Fibroblast of the conjunctiva (primary cell): ENCODE measurements at places on chromosomes 13 and 19.

- no peak for DNase-seq
Observed at GRCh38 chr19:15640294-15640903, at the start of gene CYP4F3. CYP4F3 (plus strand) TSS chr19:15640897; CDS start chr19:15641416, 519 bp downstream.

- DNase-seq: no peak
Observed at GRCh38 chr13:100148422-100148821, 59.5 kb downstream of the PCCA start.

DNA sequence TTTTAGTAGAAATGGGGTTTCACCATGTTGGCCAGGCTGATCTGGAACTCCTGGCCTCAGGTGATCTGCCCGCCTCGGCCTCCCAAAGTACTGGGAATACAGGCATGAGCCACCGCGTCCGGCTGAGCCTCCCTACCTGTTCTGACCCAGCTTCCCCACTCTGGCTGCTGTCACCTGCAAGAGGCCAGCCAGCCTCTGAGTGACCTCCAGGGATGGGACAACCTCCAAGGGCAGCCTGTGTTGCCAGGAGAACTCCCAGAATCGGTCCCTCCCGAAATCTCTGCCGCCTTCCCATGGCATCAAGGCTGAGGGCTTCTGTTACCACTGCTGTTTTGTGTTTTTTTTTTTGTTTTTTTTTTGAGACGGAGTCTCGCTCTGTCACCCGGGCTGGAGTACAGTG lies 11.3 kb downstream of the CERS4 start:
- DNase-seq: no peak

DNA sequence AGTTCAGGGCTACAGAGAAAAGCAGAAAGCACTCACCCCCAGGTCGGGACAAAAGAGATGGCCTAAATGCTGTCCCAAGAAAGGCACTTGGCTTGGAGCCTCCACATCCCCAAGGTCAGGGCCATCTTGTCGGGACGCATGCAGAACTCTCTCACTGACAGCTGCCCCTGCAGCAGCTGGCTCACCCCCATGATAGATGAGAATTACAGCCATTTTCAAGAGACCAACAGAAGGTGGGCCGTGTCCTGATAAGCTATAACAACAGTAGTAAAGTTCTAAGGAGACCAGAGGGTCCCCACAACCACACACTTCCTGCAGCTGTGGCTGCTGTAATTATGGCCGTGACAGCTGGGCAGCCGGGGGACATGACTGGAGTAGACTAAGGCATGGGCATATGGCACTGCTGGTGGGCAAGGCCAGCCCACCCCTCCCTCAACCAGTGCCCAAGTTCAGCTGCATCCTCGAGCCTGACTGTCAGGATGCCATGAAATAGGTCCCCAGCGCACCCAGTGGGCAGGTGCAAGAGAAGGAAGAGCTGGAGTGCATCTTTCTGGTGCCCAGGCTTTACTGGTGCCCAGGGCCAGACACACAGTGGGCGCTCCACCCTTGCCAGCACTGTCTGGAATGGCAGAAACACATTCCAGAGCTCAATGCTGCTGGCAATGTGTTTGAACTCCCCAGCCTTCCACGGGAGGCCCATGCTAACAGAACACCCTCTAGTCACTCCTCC lies 436.7 kb upstream of the ZNF507 start:
- no peak for DNase-seq

GRCh38 chr13:71922194-71922593 lies 55.2 kb upstream of the DACH1 start:
- DNase-seq: peak; percentile 21

- DNase-seq: no peak
Observed at GRCh38 chr13:113129921-113130750, 7.5 kb downstream of the F10 start.

- no peak for DNase-seq
Observed at GRCh38 chr13:50015258-50015657, at the start of gene KCNRG. KCNRG (plus strand) TSS chr13:50015444; CDS start chr13:50015494, 50 bp downstream.

- no peak for DNase-seq
Observed at GRCh38 chr13:21240586-21240985, 64.1 kb downstream of the MRPL57 start.

GRCh38 chr19:24074720-24075454 lies 12.1 kb upstream of the ZNF254 start:
- no peak for DNase-seq

GRCh38 chr19:29528350-29528945 lies 2.7 kb downstream of the VSTM2B start:
- DNase-seq: peak; percentile 32

- peak; percentile 6 for DNase-seq
Observed at GRCh38 chr13:30002577-30002976, 152.2 kb upstream of the UBL3 start.

- DNase-seq: no peak
Observed at GRCh38 chr13:51981355-51981754, 29.9 kb downstream of the ATP7B start.

DNA sequence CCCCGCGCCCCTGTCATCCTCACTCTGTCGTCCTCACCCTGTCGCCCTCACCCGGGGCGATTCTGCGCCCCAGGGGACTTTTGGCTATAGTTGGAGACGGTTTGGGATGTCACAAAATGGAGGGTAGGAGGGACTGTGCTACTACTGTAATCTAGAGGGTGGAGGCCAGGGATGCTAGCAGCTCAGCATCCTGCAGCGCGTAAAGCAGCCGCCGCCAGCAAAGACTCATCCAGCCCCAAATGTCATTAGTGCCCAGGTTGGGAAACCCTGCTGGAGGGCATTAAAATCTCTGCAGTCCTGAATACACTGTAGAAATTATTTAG lies 362 bp downstream of the ZNF557 start:
- no peak for DNase-seq

DNA sequence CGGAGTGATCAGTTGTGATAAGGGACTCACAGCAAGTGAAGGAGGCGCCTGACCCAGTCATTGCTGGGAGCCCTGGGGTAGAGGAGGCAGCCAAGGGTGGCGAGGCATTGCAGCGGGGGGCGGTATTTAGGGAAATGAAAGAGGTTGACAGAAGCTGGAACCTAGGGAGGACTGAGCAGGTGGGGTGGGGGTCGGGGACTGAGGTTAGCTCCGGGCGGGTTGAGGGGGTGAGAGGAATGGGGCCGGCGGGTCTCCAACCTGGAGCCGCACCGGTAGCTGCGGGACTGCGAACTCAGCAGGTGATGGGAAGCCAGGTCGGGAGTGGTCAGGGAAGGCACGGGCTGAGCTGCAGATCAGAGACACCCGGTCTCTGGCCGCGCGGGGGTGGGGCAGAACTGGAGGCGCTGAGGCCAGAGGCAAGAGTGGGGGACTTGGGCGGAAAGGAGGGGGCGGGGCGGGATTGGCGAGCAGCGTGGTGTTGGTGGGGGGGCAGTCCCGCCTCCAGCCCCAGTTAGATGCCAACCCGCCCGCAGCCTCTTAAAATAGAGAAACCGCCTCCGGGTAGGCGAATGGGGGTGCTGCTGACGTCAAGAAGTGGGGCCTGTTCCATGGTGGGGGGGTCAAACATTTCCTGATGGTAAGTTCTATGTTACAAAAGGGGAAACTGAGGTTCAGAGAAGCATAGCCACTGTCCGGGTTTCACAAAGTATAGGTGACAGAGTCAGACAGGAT lies 1.5 kb downstream of the MAST3 start:
- DNase-seq: no peak

- DNase-seq: no peak
Observed at GRCh38 chr13:110576736-110577476, 15.4 kb upstream of the RAB20 start.

DNA sequence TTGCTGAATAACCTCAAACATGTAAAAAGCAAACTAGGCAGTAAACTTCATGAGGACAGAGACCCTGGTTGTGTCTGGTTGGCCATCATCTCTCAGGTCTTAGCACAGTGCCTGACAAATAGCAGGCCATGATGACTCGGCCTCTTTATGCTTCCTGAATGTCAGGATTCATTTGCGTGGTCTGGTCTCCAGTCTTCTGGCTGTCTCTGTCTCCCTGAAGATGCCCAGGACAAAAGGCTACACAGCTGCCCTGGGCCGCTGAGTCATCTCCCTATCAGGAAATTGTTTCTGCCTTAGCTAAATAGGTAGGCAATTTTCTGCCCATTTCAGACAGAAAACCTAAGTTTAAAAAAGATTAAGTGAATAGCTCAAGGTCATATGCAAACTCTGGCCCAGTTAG lies 84.1 kb upstream of the FNDC3A start:
- DNase-seq: no peak

- no peak for DNase-seq
Observed at GRCh38 chr19:11400798-11401197, 16.7 kb upstream of the EPOR start.

DNA sequence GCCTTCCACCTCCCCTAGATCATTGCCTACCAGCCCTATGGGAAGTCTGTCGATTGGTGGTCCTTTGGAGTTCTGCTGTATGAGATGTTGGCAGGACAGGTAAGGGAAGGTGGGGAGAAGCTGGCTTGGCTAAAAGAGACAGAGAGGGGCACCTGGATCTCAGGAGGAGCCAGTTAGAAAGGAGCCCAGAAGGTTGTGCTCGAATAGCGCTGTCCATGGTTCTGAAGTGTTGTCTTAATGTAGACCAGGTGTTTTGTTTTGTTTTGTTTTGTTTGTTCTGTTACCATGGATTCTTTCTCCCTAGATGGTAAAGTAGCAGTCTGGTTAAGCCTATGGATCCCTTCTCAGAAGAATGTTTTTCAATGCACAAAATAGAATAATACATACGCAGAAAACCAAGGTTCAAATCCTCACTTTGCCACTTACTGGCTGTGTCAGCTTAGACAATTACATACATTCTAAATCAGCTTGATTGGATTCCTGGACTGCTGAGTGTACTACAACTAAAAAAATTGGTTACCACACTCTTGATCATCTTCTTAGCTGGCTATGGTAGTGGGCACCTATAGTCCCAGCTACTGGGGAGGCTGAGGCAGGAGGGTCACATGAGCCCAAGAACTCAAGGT lies 5.9 kb upstream of the CACNG7 start:
- no peak for DNase-seq

GRCh38 chr19:30780032-30780431 lies 407.8 kb downstream of the ZNF536 start:
- peak; percentile 54 for DNase-seq

DNA sequence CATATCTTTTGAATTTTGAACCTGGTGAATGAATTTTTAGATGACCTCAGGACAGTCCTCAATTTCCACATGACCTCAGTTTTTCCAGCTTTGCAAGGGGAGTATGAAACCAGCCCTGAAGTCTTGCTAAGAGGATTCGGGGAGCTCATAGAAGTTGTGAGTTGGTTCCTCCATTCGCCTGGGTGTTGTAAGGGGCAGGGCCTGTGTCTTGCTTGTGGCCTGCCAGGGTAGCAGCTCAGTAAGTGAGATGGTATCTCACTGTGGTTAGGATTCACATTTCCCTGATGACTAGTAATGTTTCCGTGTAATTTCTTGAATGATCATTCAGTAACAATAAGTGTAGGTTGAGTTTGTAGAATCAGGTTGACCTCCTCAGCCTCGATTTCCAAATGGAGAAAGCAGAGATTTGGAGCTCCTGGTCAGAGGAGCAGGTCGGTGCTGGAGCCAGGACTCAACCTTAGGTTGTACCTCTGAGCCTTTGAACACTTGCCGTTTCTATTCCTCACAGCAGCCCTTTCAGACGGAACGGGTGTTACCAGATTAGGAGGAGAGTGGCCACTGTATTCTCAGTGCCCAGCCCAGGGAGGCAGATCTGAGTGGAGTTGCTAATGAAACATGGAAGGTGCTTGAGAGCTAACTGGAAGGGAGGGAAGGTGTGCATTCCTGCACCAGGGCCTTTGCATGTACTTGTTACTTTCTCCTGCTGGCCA lies 14.6 kb downstream of the NACC1 start:
- DNase-seq: no peak

DNA sequence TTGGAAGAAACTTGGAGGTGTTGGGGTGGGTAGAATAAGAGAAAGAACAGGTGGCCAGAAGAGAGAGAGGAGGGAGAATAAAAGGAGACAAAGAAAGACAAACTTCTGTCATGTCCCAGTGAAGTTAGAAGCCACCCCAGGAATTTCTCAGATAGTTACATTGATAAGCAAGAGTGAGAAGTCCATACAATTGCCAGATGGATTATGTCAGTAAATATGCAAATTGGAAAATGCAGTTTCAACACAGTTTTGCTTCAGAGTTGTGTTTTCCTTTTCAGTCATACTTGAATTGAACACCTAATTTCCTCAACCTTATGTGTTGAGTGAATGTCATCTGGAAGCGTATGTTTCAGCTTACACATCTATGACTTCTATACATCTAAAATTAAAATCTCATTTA lies 139.2 kb downstream of the RXFP2 start:
- DNase-seq: no peak

- DNase-seq: no peak
Observed at GRCh38 chr13:99307247-99307646, at the start of gene GPR183. GPR183 (minus strand) TSS chr13:99307399; CDS start chr13:99296145, 11,254 bp downstream.

DNA sequence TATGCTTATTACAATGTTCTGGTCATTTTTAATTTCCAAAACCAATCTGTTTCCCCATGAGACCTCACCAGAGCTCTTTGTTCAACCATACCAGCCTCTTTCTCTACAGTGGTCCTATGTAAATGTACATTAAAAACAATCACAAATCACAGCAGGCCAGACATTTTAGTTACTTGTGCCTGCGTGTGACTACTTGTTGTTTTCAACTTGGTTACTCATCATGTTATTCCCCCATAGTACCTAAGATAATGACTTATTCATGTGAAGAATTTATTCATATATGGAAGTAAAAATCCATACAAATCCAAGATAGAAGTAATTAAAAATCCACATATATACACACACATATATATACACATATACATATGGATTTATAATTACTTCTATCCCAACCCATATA lies 379.6 kb downstream of the SLITRK6 start:
- DNase-seq: no peak

- DNase-seq: no peak
Observed at GRCh38 chr19:41813911-41814310, 17.5 kb downstream of the CEACAM3 start.

GRCh38 chr13:30179597-30180276 lies 127.6 kb downstream of the KATNAL1 start:
- DNase-seq: no peak

DNA sequence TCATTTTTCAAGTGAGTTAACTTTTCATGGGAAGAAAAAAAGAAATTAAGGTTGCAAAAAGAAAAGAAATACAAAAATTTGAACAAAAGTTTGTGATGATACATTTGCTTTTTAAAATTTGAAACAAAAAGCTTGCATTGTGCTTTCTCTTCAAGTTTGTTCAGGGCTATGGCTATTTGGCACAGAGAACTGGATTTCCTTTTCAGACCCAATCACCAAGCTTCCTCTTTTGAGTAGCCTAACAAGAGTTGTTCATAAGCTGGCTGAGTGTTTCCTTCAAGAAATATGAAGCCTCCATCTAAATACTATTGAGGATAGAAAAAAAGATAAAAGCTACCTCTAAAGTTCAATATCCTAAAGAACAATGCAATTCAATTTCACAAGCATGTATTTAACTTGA lies 787.8 kb downstream of the LIG4 start:
- no peak for DNase-seq
